ENCODE measurements at places on chromosomes 16 and 17.

DNA sequence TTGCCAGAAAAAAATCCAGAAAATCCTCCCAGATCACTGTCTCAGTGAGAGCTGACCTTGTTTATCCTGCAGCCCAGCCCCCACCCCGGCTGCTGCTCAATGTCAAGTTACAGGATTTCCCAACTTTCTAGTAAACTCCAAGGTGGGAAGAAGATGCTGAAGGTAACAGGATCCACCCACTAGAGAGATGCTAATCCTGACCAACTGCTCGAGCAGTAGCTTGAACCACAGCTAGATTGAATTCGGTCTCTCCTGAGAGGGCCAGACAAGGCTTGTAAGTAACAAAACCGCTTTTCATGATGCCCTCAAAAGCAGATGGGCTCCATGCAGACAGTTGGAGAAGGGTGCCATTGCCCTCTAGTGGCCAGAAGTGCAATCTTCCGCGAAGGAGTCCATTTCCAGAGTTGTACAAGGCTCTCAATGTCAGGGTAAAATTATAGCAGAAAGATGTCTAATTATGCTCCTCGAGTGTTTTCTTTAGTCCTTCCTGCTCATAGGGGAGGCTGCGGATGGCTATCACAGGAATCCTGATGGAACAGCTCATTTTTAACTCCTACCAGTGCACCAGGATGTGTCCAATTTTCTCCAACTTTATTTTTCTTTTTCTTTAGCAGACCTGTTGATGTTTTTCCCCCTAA, 3.9 kb downstream of the CDH11 start:
- DNase-seq, result no peak

GRCh38 chr16:17193566-17194100, 277.1 kb downstream of the XYLT1 start:
- no peak for DNase-seq

DNA sequence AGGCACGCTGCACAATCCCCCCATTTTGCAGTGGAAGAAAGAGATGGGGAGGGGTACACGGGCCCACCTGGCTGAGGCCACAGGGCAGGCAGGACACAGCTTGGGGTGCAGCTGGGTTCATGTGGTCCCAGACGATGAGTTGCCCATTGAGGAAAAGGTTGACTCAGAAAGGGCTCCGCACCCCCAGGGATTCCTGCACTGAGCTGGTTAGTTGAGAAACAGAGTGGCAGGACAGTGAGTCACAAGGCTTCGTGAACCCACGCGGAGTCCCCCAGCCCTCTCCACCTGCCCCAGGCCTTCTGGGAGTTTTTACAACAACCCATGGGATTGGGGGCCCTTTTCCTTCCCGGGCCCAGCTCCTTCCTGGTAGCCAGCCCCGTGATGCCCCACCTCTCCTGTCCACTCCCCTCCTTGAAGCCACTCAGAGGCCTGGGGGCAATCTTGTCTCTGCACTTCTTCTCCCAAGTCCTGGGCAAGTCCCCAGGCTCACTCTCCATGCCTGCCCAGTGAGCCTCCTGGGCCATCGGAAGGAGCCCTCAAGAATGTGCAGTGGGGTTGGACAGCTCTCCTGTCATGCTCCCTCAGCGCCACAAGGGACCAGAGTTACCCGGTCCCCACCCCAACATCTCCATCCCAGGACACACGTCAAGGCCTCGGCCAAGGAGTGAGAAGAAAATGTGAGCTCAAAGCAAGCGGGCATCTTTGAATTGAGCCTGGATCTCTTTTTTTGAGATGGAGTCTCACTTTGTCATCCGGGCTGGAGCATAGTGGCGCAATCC, 251.2 kb downstream of the PARN start:
- no peak for DNase-seq

GRCh38 chr17:14330492-14330962, 29.6 kb downstream of the HS3ST3B1 start:
- DNase-seq, result no peak

DNA sequence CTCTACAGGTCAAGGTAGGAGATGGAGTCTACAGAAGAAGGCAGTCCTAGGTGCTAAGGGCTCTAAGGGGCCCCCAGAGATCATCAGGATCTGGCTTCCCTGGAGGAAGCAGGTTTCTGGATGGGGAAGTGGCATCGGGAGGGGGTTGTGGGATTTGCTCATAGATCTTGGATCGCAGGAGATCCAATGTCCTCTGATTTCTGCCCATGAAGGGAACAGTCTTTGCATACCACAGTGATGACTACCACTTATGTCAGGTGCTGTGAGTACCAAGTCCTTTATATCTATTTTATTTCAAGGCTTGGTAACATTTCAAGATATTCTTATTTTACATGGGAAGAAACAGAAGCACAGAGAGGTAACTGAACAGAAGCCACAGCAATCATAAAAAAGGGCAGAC, 164.0 kb downstream of the RGS9 start:
- no peak for DNase-seq

DNA sequence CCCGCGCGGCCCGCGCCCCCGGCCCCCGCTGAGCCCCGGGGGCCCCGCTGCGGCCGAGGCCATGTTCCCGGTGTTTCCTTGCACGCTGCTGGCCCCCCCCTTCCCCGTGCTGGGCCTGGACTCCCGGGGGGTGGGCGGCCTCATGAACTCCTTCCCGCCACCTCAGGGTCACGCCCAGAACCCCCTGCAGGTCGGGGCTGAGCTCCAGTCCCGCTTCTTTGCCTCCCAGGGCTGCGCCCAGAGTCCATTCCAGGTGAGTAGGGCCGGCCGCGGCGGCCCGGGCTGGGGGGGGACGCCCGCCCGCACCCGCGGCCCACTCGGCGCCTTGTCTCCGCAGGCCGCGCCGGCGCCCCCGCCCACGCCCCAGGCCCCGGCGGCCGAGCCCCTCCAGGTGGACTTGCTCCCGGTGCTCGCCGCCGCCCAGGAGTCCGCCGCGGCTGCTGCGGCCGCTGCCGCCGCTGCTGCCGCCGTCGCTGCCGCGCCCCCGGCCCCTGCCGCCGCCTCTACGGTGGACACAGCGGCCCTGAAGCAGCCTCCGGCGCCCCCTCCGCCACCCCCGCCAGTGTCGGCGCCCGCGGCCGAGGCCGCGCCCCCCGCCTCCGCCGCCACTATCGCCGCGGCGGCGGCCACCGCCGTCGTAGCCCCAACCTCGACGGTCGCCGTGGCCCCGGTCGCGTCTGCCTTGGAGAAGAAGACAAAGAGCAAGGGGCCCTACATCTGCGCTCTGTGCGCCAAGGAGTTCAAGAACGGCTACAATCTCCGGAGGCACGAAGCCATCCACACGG, 504 bp downstream of the MAZ start:
- no peak for DNase-seq

- no peak for DNase-seq
Observed at GRCh38 chr17:68580236-68580770, 20.9 kb downstream of the FAM20A start.

DNA sequence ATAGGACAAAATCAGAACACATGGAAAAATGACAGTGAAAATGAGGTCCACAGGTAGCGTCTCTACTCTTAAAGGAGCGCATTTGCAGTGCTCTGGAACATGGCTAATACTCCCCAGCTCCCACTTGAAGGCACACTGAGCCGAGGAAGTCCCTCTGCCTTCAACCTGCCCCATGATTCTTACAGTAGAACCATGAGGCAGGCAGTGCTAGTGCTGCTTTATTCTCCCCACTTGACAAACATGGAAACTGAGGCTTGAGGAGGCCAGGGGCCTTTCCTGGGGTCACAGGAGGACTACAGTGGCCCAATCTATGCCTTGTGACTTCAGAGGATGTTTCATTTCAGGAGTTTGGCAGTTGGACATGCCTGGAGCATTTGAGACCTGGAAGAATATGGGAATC, 244.1 kb upstream of the MAF start:
- DNase-seq, result no peak

- no peak for DNase-seq
Observed at GRCh38 chr17:66508896-66509844, 206.8 kb downstream of the PRKCA start.

GRCh38 chr16:1778200-1779179, 3.9 kb downstream of the SPSB3 start:
- no peak for DNase-seq

- no peak for DNase-seq
Observed at GRCh38 chr16:58685084-58685449, 497 bp upstream of the SLC38A7 start.

- DNase-seq, result no peak
Observed at GRCh38 chr16:72426386-72426785, 254.4 kb upstream of the PMFBP1 start.

DNA sequence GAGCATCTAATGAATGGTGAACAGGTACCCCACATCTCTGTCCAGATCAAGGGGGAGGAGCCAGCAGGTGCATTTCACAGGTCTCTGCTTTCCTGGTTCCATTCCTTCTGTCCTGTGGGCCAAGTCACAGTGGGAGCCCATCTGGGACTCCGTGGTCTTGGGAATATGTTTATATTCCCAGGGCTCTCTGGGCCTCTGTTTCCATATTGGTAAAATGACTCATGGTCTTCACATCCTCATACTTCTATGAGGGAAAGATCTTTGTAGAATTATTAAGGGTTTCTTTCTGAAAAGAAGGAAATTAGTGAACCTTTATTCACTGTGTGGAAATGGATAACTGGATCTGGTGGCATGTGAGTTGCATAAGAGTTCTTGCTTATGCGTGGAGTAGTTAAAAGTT, 6.2 kb downstream of the MYOCD start:
- no peak for DNase-seq

DNA sequence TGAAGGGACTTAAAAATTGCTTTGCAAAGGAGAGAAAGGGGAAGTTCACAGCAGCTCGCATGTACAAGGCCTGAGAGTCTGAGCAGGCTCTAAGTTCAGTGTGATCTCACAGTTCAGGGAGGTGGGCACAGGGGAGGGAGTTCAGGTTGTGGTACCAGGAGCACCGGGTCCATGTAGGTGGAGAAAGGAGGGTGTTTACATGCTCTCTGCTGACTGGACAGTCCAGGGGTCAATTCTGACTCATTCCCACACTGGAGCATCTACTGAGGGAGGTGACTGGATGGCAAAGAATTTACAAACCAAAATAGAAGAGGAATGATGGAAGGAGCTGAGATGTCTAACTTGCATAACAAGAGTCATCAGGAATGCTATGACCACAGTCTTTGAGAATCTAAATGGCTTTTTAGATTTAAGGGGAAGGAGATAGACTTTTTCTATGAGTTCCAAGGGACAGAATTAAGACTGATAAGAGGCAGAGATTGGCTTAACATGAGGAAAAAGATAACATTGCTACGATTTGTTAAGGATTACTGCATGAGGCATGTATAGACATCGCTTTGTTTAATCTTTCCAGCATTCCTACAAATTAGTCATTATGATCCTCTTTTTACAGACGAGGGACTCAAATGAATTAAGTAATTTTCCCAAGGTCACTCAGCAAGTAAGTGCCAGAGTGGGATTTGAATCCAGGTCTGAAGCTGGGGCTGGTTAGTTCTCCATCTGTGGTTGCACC, 29.9 kb downstream of the MIS12 start:
- no peak for DNase-seq

DNA sequence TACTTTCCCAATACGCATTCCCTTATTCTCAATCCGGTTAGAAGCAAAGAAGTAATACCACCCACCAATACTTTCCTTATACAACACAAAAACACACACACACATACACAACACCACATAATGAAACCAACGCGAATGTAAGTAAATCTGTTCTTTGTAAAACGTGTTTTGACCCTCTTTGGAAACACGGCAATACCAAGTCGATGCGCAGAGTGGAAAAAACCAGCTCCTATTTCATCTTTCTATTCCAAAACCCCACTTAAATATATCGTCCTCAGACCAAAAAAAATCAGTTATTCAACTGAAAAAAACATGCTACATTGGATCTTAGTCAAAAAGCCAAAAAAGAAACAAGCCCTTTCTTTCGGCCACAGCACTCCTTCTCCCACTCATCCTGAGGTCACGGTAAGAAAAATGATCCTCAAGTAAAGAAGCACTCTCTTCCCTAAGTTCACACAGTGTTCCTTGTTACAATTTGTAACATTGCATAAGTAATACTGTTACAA, 31.0 kb upstream of the ARL4D start:
- no peak for DNase-seq

DNA sequence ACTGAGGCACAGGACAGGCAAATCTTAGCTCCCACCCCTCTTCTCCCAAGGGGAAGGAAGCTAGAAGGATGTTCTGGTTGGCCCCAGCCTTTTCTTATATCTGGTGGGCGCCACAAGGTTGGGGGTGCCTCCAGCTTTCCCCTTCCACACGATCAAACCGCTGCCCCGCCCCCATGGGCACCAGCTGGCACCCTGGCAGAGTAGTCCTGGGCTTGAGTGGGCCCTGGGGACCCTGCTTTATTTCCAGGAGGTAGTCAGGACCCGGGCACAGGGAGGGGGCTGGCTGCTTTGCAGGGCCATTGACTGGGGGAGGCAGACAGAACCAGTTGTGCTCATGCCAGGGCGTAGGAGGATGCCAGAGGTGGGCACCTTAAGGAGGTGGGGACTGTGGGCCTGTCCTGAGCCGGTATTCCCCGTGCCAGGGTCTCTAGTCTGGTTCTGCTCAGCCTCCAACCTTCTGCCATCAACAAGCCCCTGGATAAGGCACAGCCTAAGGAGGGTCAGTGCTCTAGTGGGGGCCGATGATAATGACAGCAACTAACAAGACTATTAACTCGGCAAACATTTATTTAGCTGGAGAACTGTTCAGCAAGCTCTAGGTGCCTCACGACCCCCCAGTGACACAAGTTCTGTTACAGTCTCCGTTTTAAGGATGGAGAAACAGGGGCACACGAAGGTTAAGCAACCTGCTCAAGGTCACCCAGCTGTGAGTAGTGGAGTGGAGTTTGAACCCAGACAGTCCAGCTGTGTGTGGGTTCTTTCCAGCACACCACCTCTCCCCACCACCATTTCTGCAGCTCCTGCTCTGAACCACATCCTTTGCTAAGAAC, 7.6 kb upstream of the PPP1R1B start:
- no peak for DNase-seq

DNA sequence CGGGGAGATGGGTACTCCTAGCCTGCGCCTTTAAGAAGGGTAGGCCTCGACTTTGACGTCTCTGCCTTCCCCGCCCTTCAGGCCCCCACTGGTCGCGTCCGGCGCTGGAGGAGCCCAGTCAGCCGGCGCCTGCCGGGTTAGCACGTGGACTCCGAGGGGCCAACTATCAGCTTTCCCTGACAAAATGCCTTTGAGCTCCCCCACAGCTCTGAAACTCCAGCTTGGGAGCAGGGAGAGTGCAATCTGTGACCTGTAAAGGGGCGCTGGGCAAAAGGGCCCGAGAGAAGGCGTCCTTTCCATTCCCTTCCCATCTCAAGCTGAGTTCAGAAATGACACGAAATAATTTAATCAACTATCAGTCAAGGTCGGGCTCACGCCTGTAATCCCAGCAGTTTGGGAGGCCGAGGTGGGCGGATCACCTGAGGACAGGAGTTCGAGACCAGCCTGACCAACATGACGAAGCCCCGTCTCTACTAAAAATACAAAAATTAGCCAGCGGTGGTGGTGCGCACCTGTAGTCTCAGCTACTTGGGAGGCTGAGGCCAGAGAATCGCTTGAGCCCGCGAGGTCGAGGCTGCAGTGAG, 2.3 kb upstream of the SLC25A39 start:
- DNase-seq, result peak; percentile 80

DNA sequence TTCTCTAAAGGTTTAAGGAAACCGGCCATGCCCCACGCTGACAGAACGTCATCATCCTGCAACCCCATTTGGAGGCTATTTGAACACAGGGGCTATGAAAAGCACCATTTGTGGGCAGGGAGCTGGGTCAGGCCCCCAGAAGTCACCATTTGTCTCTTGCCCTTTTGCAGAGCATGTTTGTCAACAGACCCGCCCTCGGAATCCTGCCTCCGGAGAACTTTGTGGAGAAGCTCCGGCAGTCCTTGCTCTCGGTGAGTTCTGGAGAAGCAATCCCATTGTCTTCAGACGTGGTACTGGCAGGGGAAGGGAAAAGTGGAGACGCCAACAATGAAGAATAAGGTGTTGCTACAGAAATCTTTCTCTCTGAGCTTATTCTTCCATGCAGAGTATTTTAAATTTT, 33.5 kb downstream of the TMEM186 start:
- no peak for DNase-seq

GRCh38 chr17:81059026-81059425, 24.1 kb downstream of the BAIAP2 start:
- no peak for DNase-seq

Data from stimulated activated CD8-positive, alpha-beta memory T cell treated with anti-CD3 and anti-CD28 coated beads, Interleukin-4, amount 100 ng/mL, for 1 hour (primary cell).